NCI-H524 (cell line): ENCODE measurements at places on chromosomes 4 and X.

DNA sequence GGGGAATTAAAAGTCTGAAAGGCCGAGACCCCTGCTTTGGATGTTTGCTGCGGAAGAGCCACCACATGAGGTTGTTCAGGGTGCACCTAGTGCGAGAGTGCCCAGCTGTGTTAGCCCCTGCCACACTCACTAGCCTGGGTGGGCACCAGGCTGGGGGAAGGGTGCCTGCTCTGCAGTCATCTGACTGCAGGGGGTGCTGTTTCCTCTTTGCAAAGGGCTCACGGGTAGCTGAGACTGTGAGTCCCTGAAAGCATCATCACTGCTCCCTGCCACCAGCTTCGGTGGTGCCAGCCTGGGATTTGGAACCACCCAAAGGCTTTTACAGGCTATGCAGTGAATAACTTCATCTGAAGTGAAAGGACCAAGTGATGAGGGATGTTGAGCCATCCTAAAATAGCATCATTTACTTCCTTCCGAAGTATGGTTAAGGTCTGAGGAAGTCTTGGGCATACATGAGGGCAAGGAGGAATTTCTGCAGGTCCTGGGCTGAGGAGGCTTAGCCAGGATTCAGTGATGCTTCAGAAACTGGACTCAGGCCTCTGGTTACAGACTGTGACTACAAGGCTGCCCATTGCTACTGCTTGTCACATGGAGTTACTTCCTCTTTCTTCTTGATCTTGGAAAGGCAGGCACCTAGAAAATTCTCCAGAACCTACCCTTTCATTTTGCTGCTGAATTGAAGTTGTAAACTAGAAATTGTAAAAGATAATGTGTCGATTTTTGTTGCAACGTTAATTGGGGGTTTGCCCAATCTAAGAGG lies 293.2 kb upstream of the PRPS2 start:
- peak; percentile 4 for DNase-seq

DNA sequence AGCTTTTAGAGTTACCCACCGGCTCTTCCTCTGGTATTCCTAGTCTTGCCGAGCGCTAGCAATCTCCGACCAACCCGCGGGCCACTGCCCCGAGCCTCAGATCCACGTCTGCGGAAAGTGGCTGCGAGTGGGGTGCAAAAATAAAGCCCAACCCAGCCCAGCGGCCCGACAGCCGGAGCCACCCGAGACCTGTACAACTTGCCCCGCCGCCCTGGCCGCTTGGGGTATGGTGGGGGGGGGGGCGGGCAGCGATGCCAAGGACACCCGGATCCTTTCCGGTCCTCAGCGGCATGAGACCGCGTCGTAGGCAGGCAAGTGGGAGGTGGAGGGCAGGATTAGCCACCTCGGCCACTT lies 1.6 kb downstream of the SLITRK4 start:
- peak; percentile 44 for DNase-seq

GRCh38 chr4:155604718-155605626 lies 61.7 kb upstream of the GUCY1A1 start:
- DNase-seq, result no peak

GRCh38 chr4:8403173-8403753 lies 37.3 kb downstream of the ACOX3 start:
- DNase-seq, result peak; percentile 63

DNA sequence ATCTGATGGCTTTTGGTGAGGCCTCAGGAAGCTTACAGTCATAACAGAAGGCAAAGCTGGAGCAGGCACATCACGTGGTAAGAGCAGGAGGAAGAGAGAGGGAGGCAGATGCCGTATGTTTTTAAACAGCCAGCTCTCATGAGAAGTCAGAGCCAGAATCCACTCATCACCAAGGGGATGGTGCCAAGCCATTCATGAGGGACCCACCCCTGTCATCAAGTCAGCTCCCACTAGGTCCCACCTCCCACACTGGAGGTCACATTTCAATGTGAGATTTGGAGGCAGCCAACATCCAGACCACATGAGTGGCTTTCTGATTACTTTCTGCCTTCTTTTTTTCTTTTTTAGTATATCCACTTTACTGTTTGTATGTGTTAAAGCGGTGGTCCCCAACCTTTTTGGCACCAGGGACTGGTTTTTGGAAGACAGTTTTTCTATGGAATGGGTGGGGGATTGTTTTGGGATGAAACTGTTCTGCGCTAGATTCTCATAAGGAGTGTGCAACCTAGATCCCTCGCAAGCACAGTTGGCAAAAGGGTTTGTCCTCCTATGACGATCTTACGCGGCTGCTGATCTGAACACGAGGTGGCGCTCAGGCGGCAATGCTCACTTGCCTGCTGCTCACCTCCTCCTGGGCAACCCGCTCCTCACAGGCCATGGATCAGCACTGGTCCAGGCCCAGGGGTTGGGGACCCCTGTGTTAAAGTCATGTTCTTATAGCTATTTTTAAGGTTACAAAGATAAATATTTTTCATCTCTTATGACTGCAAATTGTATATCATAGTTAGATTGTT lies 61.7 kb downstream of the SLIT2 start:
- DNase-seq, result no peak

DNA sequence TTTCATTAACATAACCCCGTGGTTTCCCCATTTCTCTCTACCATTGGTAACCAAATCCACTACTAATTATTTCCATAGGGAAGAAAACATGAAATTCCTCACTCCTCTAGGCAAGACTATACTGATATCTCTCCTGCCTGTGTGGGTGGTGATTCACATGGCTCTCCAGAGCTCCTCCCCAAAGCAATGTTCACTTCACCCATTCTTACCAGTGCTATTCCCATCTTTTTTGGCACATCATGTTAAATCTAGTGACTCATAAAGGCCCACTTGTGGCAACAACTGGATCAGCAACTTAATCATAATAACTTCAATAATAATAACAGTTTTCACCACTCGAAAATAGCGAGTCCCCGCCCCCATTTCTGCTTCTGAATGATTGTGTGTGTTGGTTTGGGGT lies 6.1 kb upstream of the HCCS start:
- no peak for DNase-seq
